ENCODE measurements at places on chromosomes 16 and 17. TPM values are rescaled to one million over a fixed set of nuclear protein-coding genes. Genes with fewer than 3 reads are reported as not detected.

DNA sequence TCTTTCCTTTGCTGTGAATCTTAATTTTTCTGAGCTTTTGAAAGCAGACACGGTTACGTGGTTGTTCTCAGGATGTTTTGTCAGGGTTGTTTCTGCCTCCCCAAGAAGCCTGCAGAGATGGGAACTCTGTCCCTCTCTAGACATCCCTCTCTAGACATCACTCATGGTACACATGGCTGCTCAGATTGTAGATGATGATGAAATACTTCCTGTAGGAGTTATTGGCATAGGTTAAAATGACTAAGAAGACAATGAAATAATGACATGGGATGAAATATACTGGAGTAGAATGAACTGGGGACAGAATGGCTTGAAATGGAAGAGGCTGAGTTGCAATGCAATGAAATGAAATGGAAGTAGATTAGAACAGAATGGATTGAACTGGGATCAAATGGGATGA is 253.4 kb downstream of the SHISA9 start:
- DNase-seq = no peak

GRCh38 chr16:84068783-84069462 is 26.3 kb upstream of the SLC38A8 start:
- DNase-seq = no peak

DNA sequence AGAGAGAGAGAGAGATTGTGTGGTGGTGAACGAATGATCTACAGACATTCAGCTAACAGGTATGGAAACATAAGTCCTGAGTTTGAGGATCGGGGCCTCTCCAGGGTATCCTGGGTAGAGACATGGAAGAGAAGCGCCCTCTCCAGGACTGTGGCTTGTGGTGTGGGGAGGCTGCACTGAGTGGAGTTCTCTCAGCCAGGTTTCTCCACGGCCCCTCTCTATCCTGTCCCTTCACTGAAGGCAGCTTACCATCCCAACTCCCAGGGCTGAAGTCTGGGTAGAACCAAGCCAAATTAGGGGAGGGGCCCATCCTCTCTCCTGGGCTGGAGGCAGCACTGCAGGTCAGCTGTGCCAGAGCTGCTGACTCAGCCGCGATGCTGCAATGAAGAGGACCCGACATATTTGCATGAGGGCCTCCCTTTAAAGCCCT is 6.2 kb downstream of the C1QL1 start:
- no peak for DNase-seq

DNA sequence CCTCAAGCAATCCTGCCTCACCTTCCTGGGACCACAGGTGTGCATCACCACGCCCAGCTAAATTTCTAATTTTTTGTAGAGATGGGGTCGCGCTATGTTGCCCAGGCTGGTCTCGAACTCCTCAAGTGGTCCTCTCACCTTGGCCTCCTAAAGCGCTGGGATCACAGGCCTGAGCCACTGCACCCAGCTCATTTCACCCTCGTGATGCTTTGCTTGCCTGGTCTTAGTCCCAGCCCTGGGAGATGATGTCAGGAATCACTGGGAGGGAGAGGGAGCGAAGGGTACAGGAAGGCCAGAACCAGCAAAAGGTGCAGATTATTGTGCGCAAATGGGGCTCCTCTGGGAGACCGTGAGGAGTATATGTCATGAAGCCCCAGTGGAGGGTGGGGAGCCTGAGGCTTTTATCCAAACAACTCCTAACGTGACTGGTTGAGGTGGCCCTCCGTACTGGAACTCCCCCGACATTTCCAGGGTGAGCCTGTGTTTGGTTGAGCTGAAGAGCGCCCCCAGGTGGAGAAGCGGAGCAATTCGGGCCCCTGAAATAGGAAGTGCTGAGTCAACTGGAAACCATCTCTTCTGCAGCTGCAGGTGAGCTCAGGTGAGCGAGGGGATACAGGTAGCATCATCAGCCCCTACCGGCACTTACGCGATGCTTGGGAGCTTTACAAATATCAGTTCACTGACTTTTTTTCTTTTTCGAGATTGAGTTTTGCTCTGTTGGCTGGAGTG is 41.2 kb upstream of the HAPSTR1 start:
- DNase-seq = no peak

Gene KRTAP1-5
- not detected for total RNA-seq

Data from left ventricle myocardium inferior (tissue), 1 donor.